ENCODE measurements at places on chromosomes 7 and 10.

DNA sequence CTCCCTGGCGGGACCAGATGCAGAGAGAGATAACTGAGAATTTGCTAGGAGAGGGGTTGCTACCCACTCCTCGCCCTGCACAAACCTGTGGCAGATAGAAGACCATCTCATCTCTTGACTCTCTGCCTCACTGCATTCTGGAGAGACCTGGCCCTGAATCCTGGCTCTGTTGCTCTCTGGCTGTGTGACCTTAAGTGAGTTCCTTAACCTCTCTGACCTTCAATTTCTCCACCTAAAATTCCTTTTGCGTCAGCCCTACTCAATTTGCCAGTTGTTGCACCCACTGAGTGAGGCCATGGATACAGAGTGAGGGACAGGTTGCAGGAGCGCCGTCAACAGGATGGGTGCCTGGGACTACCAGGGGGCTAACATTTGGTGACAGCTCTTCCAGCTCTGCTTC, 5.2 kb downstream of the C10orf71 start:
- no peak for DNase-seq

DNA sequence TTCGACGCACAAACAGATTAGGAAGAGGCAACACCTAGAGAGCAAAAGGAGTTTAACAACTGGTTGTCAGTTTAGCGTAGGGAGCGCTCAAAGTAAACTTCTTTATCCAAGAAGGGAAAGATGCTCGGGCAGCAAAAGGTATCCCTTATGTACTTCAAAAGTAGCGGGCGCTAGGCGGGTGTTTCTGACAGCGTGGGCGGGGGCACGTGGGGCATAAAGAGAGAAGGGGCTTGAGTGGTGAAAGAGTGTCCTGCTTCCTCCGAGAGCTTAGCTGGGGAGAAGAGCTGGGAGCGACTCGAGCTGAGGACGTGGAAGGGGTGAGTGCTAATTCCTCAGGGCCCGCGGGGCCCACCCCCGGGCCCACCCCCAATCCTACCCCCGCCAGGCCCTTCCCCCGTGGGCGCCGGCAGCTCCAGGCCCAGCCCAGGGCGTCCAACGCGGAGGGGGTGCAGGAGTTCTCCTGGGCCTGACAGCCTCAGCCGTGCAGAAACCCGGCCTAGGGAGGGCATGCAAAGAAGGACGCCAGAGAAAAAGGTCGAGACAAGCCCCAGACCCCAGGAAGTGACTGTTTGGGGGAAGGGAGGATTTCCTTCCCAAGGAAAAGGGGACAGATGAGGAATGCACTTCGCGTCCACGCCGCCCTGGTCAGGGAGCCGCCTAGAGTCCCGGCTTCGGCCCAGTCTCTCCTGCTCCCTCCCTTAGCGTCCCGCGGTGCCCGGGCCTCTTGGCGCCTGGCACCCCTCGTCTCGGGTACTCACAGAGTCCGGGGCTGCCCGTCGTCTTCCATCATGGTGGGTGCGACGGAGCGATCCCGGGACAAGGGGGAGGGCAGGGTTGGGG, 868 bp downstream of the TIAL1 start:
- no peak for DNase-seq

GRCh38 chr10:99532687-99533495, at the start of gene NKX2-3:
NKX2-3 (plus strand) TSS chr10:99532942; CDS start chr10:99533132, 190 bp downstream.
- no peak for DNase-seq

DNA sequence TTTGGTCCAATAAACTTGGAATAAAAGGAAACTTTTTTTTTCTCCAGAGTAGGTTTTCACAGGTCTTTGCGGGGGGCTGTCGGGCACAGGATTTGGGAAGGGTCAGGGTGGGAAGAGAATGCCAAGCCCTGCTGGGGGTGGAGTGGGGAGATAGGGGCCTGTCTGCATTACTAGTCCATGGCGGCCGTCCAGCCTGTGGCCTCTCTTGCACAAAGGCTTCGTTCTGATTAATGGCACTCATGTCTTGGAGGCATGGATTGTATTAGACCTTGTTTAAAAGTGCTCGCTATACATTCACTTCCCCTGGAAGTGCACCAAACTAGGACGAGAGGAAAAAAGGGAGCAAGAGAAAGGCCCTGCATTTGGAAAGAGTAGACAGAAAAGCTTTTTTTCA, 37.2 kb downstream of the LRMDA start:
- no peak for DNase-seq

DNA sequence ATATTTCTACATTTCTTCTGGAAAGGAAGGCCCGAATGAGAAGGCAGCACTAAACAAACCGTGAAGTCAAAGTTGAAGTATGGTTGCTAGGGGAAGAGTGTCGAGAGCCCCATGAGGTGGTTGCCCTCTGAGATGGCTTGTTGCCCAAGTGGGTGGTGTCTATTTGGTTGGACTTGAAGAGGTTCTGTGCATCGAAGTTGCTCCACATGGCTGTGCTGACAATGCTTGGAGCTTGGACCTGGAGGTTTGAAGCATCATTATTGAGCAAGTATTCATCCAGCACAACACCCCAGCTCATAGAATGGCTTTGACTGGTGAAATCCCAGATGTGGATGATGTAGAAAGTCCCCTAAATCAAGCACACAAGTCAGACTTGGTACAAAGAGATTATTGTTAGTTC, 165.2 kb upstream of the CDCA7L start:
- no peak for DNase-seq

- DNase-seq: no peak
Measured at GRCh38 chr10:84038035-84038434, 101.3 kb upstream of the GHITM start.

DNA sequence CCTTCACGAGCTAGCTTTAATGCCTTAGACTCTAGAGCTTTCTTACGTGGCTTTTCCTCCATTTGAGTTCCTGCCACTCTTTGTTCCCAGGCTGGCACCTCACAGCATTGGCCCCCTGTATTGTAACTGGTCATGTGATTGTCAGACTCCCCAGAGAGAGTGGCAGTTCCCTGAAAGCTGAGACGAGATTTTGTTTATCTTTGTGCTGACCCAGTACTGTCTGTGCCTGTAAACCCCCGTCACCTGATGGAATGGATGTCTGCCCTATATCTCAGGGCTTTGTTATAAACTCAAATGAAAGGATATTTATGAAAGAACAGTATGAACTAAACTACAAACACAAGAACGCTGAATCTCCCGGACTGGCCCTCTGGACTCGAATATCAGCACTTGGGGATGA, 13.0 kb downstream of the NOBOX start:
- no peak for DNase-seq

- no peak for DNase-seq
Measured at GRCh38 chr10:113322843-113323242, 230.0 kb upstream of the HABP2 start.

DNA sequence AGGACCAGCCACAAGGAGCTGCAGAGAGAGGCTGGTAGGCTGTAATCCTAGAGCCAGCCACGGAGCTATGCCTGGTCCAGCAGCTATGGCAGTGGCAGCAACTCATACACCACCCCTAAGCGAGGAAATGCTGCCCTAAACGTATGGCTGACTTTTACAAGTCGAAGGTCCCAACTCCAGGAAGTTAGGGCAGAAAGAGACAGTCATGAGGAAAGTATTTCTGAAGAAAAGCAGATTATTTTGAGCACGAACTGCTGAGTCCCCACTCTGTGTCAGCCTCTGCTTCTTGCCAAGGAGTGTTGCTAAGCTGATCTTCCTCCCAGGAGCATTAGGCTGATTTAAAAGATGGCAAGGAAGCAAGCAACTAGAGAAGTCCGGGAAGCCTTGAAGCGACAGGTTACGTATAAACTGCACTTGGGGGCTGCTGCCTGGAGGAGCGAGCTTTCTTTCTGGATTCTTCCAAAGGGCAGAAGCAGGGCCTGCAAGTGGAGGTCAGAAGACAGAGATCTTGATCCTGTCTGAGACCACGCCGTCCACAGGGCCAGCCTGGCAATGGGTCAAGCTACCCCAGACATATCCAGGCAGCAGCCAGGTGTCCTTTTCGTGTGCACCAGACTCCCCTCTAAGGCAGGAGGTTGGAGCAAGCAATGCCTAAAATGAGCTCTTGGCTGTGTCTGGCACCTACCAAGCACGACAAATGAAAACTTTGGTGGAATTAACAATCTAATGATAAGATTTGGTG, 39.4 kb downstream of the PLXNA4 start:
- no peak for DNase-seq

GRCh38 chr7:27210441-27211083, 10.7 kb upstream of the HOXA13 start:
- no peak for DNase-seq

- DNase-seq: no peak
Measured at GRCh38 chr7:98616381-98617050, 569 bp upstream of the NPTX2 start.

DNA sequence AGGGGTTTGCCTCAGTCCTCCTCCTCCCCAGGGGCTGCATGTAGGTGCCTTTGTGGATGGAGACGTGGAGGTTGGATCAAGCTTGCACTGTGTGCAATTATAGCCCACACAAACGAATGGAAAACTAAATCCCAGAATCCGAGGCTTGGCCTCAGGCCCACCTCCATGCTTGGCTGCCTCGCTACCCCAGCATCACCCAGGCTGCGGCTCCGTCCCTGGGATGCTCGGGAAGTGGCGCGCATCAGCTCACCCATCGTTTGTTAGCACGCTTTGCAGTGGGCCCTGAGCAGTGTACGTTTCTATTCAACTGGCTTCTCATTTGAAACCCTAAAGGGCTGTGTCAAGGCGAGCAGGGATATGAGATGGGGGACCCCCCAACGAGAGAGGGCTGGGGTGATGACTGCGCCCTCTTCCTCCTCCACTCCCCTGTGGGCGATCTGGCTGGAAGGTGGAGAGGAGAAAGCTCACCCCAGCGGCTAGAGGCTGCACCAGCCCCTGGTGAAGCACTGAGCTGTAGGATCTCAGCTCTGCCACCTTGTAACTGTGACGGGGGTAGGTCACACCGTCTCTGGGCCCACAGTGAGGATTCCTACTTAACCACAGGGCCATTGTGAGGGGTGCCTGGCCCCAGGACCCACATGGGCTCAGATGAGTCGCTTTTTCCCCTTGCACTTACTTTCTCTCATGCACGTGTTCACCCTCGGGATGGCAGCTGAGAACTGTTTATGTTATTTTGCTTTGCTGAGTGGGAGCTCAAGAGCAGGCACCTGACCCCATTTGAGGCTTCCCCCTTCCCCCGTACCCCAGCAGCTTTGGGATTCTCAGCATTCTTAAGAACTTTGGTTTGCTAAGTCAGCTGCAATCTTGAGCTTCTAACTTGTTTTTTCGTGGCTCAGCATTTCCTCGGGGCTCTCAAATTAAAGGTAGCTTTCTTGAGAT, 12.7 kb upstream of the BTBD16 start:
- no peak for DNase-seq

- no peak for DNase-seq
Measured at GRCh38 chr7:24574386-24574785, 1.1 kb downstream of the PALS2 start.

- no peak for DNase-seq
Measured at GRCh38 chr10:1163204-1163660, 107.0 kb downstream of the WDR37 start.

DNA sequence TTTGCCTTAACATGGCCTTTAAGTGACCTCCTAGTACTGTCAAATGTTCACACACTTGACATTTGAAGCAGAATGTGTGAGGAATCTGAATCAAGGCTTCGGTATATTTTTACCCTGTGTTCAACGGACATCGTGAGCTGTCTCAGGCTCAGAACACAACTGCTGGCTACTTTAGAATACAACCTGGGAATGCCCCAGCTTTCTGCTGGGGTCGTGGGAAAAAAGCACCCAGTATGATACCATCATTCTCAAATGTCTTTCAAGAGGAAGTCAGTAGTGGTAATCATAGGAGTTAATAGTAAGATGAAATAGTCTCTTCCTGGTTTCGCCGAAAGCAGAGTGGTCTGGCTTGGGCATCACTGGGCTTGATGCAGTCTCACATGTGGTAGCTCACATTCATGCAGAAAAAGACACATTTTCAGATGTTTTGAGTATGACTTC, 67.2 kb downstream of the CREB5 start:
- DNase-seq: no peak

DNA sequence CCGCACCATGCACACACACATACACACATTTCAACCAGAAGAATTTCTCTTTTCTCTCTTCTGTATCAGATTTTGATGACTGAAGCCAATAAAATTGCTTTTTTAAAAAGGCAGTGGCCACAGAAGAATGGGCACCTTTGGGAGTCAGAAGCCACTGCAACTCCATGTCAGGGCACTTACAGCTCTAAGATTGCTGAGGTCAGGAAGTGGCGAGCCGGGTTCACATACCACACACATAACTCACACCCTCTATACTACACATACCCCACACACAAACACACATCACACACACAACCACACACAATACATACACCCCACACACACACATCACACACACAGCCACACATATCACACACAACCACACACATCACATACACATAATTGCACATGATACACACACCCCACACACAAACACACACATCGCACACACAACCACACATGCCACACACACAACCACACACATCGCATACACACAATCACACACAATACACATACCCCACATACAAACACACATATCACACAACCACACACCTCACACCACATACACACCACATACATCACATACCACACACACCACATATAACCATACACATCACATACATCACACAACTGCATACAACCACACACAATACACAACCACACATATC, 31.2 kb downstream of the GPRIN2 start:
- DNase-seq: peak; percentile 87

GRCh38 chr10:19749185-19749729, 67.0 kb upstream of the PLXDC2 start:
- peak; percentile 60 for DNase-seq

- no peak for DNase-seq
Measured at GRCh38 chr7:111104710-111105109, 13.8 kb downstream of the LRRN3 start.

- DNase-seq: peak; percentile 42
Measured at GRCh38 chr10:53843736-53844362, 957.2 kb downstream of the PCDH15 start.

DNA sequence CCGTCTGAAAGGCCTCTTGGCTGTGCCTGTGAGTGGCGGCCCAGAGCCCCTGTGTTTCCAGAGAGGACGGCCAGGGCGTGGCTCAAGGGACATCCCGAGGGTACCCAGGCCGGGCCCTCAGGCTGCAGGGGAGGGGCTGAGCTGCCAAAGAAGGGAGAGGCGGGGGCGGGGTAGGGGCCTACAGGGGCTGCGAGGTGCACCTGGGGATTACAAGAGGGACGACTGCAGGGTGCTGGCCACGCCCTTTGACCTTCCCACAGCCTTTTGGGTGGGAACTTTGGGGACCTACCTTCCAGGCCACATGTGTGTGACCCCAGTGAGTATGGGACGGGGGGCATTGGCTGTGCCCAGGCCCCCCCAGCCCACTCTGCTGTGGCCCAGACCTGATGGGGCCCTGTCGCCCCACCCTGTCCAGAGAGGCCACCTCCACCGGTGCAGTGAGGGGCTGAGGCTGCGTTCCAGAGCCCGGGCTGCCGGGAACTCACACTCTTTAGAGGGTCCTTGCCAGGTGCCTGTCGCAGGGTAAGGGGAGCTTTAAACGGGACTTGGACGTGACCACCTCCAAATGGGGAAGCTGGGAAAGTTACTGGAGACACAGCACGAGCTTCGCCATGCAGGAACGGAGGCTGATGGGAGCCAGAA, 19.0 kb upstream of the NKX6-2 start:
- DNase-seq: no peak

GRCh38 chr10:117218654-117219053, 21.4 kb downstream of the KCNK18 start:
- DNase-seq: no peak

All from foreskin keratinocyte (primary cell).